ENCODE measurements at places on chromosomes 12 and 14. TPM values are rescaled to one million over a fixed set of nuclear protein-coding genes. Genes with fewer than 3 reads are reported as not detected.

DNA sequence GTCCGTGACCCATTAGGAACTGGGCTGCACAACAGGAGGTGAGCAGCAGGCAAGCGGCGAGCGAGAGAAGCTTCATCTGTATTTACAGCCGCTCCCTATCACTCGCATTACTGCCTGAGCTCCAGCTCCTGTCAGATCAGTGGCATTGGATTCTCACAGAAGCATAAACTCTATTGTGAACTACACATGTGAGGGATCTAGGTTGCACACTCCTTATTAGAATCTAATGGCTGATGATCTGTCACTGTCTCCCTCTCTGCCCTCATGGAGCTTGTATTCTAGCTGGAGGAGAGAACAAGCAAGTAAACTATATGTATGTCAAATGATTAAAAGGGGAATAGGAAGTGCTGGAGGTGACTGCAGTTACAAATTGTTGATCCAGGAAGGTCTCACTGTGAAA, 479.1 kb downstream of the EGLN3 start:
- no peaks in the 10 kb centered on the region for H3K4me1 ChIP-seq
- H3K4me3 ChIP-seq: no peak overlapping the region
- no peaks in the 10 kb centered on the region for H3K27me3 ChIP-seq
- H3K36me3 ChIP-seq: no peaks in the 10 kb centered on the region
- no peak overlapping the region for H3K27ac ChIP-seq
- DNase-seq: no peak

- no peak overlapping the region for H3K27ac ChIP-seq
- DNase-seq: no peak
- H3K4me3 ChIP-seq: no peak overlapping the region
Observed at GRCh38 chr14:50272498-50272897, 39.5 kb downstream of the L2HGDH start.

DNA sequence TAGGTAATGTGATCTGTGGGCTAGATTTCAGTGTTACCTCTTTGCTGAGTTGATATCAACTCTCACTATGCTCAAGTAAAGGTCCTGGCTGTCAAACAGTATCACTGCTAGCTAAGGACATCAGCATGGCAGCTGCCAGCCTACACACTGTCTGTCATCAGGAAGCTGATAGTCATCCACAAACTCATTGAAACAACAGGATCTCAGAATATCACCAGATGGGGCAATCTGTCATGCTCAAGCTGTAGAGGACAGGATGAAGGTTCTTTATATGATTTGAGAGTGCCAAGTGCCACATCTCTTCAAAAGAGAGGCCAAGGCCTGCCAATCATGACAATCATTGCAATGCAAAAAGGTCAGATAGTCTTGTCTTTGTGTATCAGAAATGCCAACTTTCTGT, 811.5 kb upstream of the SEL1L start:
- H3K4me3 ChIP-seq: no peak overlapping the region
- H3K27ac ChIP-seq: no peak overlapping the region
- no peak for DNase-seq
- H3K4me1 ChIP-seq: no peaks in the 10 kb centered on the region
- no peaks in the 10 kb centered on the region for H3K27me3 ChIP-seq
- H3K36me3 ChIP-seq: no peaks in the 10 kb centered on the region

DNA sequence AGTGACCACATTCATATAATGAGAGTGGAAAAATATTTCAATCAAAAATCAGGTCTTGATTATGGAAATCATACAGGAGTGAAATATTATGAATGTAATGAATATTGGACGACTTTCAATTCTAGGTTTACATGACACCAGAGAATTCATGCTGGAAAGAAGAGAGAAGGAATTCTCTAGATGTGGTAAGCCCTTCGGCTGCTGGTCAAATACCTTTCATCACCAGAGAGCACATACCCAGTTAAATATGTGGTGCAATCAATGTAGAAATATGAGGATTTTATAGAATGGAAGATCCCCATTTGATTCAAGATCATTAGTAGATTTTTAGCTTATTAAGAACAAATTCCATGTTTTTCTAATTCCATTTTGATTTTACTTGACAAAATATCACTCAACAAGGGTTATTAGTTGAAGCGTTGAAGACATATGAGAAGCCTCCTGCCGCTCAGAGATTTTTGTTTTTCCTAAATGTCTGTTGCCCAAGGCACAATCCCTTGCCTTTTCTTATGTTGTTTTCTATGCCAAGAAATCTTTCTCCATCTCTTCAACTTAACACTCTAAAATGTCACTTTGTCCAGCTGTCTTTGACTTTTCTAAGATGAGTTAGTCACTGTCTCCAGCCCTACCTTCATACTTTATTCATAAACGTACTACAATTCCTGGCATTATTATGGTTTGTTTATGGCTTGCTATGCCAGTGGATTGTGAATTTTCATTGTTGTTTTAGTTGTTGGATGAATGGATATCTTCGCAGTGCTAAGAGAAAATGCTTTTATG, 72.8 kb upstream of the ZDHHC17 start:
- peaks cover 6% of the 10 kb centered on the region for H3K27me3 ChIP-seq
- no peaks in the 10 kb centered on the region for H3K4me1 ChIP-seq
- no peak overlapping the region for H3K4me3 ChIP-seq

Gene MANSC4
- total RNA-seq: not detected

Gene HIF1A
- 158 TPM for total RNA-seq

- no peak for DNase-seq
- H3K4me3 ChIP-seq: no peak overlapping the region
- H3K36me3 ChIP-seq: peaks cover 45% of the 10 kb centered on the region
- no peaks in the 10 kb centered on the region for H3K27me3 ChIP-seq
- no peak overlapping the region for H3K27ac ChIP-seq
Observed at GRCh38 chr14:91844029-91844428, 23.3 kb downstream of the TC2N start.

Gene MYF5
- not detected for total RNA-seq

Gene IL26
- 0.35 TPM for total RNA-seq

Gene ACTN1
- total RNA-seq: 26.8 TPM

DNA sequence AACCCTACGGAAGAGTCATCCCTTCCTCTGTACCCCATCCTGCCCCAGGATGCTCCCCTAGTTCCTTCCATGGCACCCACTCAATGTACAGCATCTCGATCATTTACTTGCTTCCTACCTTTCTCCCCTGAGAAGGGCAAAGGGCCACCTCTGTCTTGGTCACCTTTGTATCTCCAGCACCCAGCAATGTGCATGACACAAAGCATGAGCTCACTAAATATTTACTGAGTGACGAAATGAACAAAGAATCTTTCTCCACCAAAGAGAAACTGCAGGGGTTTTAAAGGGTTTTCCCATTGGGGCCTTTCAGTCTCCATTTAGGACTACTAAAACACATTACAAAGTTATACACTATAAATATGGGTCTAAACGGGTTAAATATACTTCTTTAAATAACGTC, 30.6 kb downstream of the ATG14 start:
- no peak for DNase-seq

DNA sequence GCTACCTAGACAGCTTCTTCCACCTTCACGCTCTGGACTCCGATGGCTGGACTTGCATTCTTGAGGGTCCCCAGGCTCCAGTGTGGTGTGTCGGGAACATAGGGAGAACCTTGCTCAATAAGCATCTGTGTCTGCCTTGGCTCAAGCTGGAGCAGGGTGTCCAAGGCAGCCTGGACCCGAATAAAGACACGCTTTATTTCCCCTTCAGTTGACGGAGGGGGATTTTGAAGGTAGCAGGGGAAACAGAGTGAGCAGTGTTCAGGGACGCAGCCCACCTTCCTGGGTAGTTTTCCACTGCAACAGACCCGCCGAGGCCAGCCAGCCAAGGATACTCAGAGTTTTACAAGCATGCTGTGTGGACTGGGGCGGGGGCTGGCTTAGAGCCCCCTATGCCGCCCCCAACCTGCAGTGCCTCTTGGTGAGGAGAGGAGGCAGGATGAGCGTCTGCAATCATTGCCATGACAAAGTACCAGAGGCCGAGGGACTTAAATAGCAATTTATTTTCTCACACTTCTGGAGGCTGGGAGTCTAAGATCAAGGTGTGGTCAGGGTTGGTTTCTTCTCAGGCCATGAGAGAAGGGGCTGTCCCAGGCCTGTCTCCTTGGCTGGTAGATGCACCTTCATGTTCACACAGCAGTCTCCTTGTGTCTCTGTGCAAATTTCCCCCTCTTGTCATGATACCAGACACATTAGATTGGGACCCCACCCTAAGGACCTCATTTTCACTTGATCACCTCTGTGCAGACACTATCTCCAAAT, 201.2 kb downstream of the CHST11 start:
- H3K36me3 ChIP-seq: peaks cover 7% of the 10 kb centered on the region
- no peak overlapping the region for H3K27ac ChIP-seq
- H3K4me1 ChIP-seq: peaks cover 12% of the 10 kb centered on the region
- DNase-seq: no peak

GRCh38 chr12:2976581-2976996, 17.4 kb downstream of the TEAD4 start:
- no peaks in the 10 kb centered on the region for H3K4me1 ChIP-seq
- DNase-seq: no peak
- H3K36me3 ChIP-seq: no peaks in the 10 kb centered on the region
- no peak overlapping the region for H3K27ac ChIP-seq
- no peak overlapping the region for H3K4me3 ChIP-seq
- H3K27me3 ChIP-seq: no peaks in the 10 kb centered on the region

DNA sequence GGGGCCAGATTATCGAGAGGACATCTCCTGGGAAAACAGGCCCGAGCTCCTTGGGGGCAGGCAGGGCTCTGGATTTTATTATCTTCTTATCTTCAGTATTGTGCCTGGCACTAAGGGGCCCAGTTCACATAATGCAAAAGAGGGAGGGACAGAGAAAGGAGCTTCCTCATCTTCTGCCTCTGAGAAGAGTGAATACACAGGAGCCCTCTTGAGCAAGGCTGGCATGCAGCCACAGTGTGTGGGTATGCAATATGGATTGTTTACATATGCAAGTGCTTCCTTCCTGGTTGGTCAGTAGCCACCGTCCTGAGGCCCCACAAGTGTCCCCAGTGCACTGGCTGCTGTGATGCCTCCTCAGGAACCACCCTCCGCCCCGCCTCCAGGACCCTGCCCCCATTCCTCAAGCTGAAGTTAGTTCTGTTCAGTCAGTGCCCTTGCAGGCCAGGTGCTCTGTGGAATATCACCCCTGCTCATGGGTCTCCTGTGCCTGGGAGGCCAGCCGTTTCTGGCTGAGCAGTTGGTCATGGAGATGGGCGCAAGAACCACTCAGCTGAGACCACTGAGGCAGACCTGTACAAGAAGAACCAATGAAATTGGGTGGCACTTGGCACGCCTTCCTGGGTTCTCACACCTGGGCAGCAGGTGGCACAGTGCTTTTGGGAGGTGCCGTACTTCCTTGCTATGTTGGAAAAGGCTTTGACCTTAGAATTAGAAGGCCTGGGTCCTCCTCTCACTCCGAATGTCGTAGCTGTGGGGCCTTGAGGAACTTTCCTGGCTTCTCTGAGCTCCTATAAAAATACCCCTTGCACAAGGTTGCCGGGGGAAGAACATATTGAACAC, 35.1 kb upstream of the ACTN1 start:
- no peak for DNase-seq
- no peaks in the 10 kb centered on the region for H3K36me3 ChIP-seq
- H3K4me3 ChIP-seq: no peak overlapping the region
- H3K4me1 ChIP-seq: peaks cover 7% of the 10 kb centered on the region
- peaks cover 8% of the 10 kb centered on the region for H3K27me3 ChIP-seq

DNA sequence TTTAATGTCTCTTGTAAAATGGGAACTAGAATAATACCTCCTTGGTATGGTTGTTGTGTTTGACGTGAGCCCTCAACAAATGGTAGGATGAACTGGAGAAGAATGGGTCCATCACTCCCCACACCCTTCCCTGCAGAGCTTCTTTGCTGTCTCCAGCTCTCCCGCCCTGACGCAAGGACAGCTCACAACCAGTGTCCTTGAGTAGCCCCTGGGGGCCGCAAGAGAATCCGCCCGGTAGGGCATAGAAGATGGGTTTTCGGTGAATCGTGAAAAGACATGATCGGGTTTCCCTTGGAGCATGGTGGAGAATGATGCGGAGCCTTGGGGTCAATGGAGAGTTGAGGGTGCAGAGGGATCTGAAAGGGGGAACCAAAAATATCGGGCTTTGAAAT, 6.1 kb upstream of the PAX9 start:
- peaks cover 90% of the 10 kb centered on the region for H3K27me3 ChIP-seq
- no peak for DNase-seq
- no peak overlapping the region for H3K4me3 ChIP-seq
- H3K4me1 ChIP-seq: peaks cover 3% of the 10 kb centered on the region
- H3K27ac ChIP-seq: peak overlapping the region; percentile 3

DNA sequence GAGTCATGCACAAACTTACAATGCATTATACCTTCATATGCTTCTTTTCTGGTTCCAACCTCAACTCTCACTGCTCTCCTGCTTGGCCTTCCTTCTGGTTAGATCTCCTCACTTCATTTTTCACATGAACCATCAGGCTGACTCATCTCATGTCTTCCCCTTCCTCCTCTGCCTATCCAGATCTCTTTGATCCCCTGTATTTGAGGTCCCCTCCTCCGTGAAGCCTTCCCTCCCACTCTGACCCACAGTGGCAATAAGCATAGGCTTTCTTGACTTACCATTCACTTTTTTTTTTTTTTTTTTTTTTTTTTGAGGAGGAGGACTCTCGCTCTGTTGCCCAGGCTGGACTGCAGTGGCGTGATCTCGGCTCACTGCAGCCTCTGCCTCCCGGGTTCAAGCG, 14.7 kb upstream of the ASIC1 start:
- no peak overlapping the region for H3K4me3 ChIP-seq
- no peak overlapping the region for H3K27ac ChIP-seq
- peaks cover 15% of the 10 kb centered on the region for H3K4me1 ChIP-seq
- no peaks in the 10 kb centered on the region for H3K36me3 ChIP-seq
- H3K27me3 ChIP-seq: no peaks in the 10 kb centered on the region

Data from activated CD8-positive, alpha-beta memory T cell treated with anti-CD3 and anti-CD28 coated beads, Interleukin-2, amount 10 ng/mL, durations not matched to agents 7 days and 5 days (primary cell).